ENCODE measurements at places on chromosomes 1 and 21. TPM values are rescaled to one million over a fixed set of nuclear protein-coding genes. Genes with fewer than 3 reads are reported as not detected.

LEMD1 gene
- polyA plus RNA-seq = 3.5 TPM

PODN gene
- 2.1 TPM for polyA plus RNA-seq

TAF5L gene
- polyA plus RNA-seq = 19.6 TPM

CD84 gene
- polyA plus RNA-seq = 1.2 TPM

LAPTM5 gene
- polyA plus RNA-seq = 19.3 TPM

Data from right renal pelvis (tissue), 4 donors.